Bronchus fibroblast of lung (primary cell): ENCODE measurements at places on chromosomes 1 and 21. TPM values are rescaled to one million over a fixed set of nuclear protein-coding genes. Genes with fewer than 3 reads are reported as not detected.

The LHX8 gene
- total RNA-seq = not detected in 2 replicates

The PYHIN1 gene
- not detected in 2 replicates for total RNA-seq

The SLC44A3 gene
- 0.17 and 0.30 TPM in 2 replicates for total RNA-seq

The F11R gene
- total RNA-seq = 0.74 and 1.2 TPM in 2 replicates

The GBP7 gene
- total RNA-seq = not detected in 2 replicates

The ATP1A2 gene
- 0.50 and 1.5 TPM in 2 replicates for total RNA-seq

The CHIA gene
- not detected in 2 replicates for total RNA-seq

The S100A7 gene
- total RNA-seq = not detected in 2 replicates

The DSCAM gene
- under 0.01 TPM in 1 of 2 replicates, not detected in the other for total RNA-seq

The IL24 gene
- 0.34 and 0.45 TPM in 2 replicates for total RNA-seq

The PM20D1 gene
- under 0.01 TPM in 1 of 2 replicates, not detected in the other for total RNA-seq

The BTBD19 gene
- 1.8 and 2.4 TPM in 2 replicates for total RNA-seq

The PSMA5 gene
- total RNA-seq = 34.6 and 35.2 TPM in 2 replicates

The SYT14 gene
- total RNA-seq = under 0.01 TPM in 2 replicates

The FLG2 gene
- not detected in 2 replicates for total RNA-seq

The RGS4 gene
- total RNA-seq = 111 and 142 TPM in 2 replicates

The RNU1-1 gene
- under 0.01 TPM in 1 of 2 replicates, not detected in the other for total RNA-seq

The VAV3 gene
- under 0.01 TPM in 1 of 2 replicates, not detected in the other for total RNA-seq

The AMPD1 gene
- not detected in 2 replicates for total RNA-seq

The BCL2L15 gene
- not detected in 2 replicates for total RNA-seq

The COP1 gene
- total RNA-seq = 29.3 and 29.6 TPM in 2 replicates

The AMY1B gene
- not detected in 2 replicates for total RNA-seq

The AGMAT gene
- 2.1 and 3.9 TPM in 2 replicates for total RNA-seq

The TTC13 gene
- total RNA-seq = 6.5 and 8.9 TPM in 2 replicates

The WLS gene
- total RNA-seq = 36.5 and 38.9 TPM in 2 replicates

The DISP1 gene
- 3.0 and 4.2 TPM in 2 replicates for total RNA-seq

The NR5A2 gene
- total RNA-seq = not detected in 2 replicates

The ACTL8 gene
- total RNA-seq = 0.30 and 0.34 TPM in 2 replicates

The ADGRL4 gene
- 7.0 and 10.4 TPM in 2 replicates for total RNA-seq

The DNAJB4 gene
- 46.8 and 56.3 TPM in 2 replicates for total RNA-seq

The ACTA1 gene
- not detected in 2 replicates for total RNA-seq

The P3R3URF gene
- total RNA-seq = not detected in 2 replicates

The MYCL gene
- total RNA-seq = 0.15 and 0.50 TPM in 2 replicates

The AP4B1 gene
- 16.5 and 19.7 TPM in 2 replicates for total RNA-seq

The ZNF691 gene
- 8.3 and 10.6 TPM in 2 replicates for total RNA-seq

The KRTAP10-5 gene
- not detected in 2 replicates for total RNA-seq

The ANGPTL7 gene
- total RNA-seq = not detected in 2 replicates

The GBP6 gene
- total RNA-seq = not detected in 2 replicates

The C1orf56 gene
- 3.0 and 3.4 TPM in 2 replicates for total RNA-seq

The UBE2U gene
- total RNA-seq = not detected in 2 replicates

The MXRA8 gene
- total RNA-seq = 382 and 409 TPM in 2 replicates

The MYOG gene
- total RNA-seq = under 0.01 TPM in 1 of 2 replicates, not detected in the other

The LAMC2 gene
- total RNA-seq = 1.8 and 2.2 TPM in 2 replicates

The KPRP gene
- total RNA-seq = not detected in 2 replicates

The OR10J1 gene
- not detected in 2 replicates for total RNA-seq

The RGS16 gene
- total RNA-seq = 0.15 TPM in 1 of 2 replicates, not detected in the other

The CA6 gene
- total RNA-seq = not detected in 2 replicates

The LRRC39 gene
- 0.15 and 0.34 TPM in 2 replicates for total RNA-seq

The CATSPERE gene
- 0.15 and 0.50 TPM in 2 replicates for total RNA-seq

The OLFML2B gene
- 2.5 and 3.0 TPM in 2 replicates for total RNA-seq

The FAM72C gene
- total RNA-seq = 2.5 and 3.4 TPM in 2 replicates

The FTCD gene
- not detected in 2 replicates for total RNA-seq

The WDR77 gene
- 40.1 and 46.6 TPM in 2 replicates for total RNA-seq

The LDLRAD2 gene
- total RNA-seq = under 0.01 TPM in 2 replicates

The SPATA46 gene
- not detected in 2 replicates for total RNA-seq

The RWDD3 gene
- 6.8 and 9.9 TPM in 2 replicates for total RNA-seq

The TMEM125 gene
- total RNA-seq = not detected in 2 replicates

The LAD1 gene
- not detected in 2 replicates for total RNA-seq

The ADORA3 gene
- total RNA-seq = not detected in 2 replicates
